Naive B cell (primary cell): ENCODE measurements at places on chromosomes 6 and 20.

DNA sequence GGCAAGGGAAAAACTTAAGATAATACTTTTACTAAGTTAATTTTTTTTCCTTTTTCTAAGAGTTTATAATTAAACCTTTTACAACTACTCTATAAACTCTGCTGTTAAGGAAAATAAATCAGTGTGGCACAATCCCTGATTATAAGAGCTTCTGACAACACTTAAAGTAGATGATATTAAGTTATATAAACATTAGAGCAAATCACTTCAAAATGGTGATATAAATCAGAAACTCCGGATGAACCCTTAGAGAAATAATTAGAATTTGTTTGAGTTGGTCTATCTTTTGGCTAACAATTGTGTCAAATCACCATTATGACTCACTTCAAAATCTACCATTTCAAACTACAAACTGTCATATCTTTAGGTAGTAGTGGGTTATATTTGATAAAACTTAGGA lies 104.9 kb downstream of the ARHGAP18 start:
- DNase-seq = no peak

DNA sequence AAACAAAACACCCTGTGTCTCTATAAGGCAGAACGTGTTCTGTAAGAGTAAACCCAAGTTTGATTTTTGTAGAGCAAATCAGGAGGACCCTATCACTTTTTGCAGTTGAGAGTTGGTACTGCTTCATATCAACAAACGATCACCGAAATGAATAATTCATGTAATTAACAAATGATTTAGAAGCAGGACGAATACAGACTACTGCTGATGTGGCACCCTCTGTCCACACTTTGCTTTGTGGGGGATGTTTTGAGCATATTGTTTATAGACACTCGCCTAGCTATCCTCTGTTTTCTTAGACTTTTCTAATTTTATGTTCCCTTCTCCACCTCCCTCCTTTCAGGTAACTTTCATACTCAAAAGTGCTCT lies 1.5 kb downstream of the CD2AP start:
- no peak for DNase-seq

GRCh38 chr20:21936720-21937380 lies 231.4 kb downstream of the PAX1 start:
- no peak for DNase-seq

DNA sequence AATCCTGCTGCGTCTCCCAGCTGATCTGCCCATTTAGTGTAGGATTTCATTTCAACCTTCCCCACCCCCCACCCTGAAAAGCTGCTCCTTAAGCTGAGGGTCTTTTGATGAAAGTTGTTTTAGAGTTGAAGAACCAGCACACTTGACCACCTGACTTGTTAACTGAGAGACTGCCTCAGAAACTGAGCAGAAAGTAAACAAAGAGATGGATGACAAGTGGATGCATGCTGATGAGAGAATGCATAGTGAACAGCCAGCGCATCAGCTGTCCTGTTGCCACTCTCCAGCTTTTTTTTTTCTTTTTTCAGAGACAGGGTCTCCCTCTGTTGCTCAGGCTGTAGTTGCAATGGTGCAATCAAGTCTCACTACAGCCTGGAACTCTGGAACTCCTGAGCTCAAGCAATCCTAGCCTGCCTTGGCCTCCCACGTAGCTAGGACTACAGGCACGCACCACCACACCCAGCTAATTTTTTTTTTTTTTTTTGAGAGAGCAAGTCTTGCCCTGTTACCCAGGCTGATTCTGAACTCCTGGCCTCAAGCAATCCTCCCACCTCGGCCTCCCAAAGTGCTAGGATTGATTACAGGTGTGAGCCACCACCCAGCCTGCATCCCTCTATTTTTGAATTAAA lies 9.5 kb downstream of the RPL10A start:
- DNase-seq = no peak

DNA sequence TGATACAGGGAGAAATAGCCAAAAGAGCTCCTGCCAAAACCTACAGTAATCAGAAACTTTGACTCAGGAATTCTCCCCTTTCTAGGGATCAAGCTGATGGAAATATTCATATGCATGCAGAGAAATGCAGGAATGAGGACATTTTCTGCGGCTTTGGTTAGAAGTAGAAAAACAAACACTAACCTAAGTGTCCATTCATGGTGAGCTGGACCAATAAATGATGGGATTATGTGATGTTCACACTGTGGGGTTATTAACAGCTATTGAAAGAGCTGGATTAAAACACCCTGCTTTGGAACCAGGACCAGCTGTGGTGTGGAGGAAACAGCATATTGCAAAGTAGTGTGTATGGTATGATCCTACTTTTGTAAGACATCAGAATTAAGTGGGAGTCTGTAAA lies 143.1 kb downstream of the SYCP2 start:
- no peak for DNase-seq

- no peak for DNase-seq
These were observed 373.3 kb downstream of the CDKAL1 start for GRCh38 chr6:20907486-20908071.

GRCh38 chr6:1605004-1605892 lies 4.5 kb upstream of the FOXC1 start:
- no peak for DNase-seq

- DNase-seq = no peak
These were observed 107.6 kb downstream of the PSMB1 start for GRCh38 chr6:170445487-170445886.

DNA sequence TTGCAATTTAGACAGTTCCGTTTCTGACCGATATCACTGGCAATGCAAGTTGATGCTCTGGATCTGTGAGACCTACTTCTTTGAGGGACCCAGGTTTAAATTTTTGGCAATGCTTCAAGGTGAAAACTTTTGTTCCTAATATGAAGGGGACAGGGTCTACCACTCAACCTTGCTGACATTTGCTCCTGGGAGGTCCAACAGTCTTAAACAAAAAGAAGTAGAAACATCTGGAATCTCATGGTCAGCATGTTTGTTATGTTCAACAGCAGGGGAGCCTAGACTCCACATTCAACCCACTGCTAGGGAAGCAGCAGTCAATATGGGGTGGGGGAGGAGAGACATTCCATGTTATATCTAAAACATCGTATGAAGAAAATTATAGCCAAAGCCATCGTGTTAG lies 196.4 kb downstream of the SIM1 start:
- no peak for DNase-seq

DNA sequence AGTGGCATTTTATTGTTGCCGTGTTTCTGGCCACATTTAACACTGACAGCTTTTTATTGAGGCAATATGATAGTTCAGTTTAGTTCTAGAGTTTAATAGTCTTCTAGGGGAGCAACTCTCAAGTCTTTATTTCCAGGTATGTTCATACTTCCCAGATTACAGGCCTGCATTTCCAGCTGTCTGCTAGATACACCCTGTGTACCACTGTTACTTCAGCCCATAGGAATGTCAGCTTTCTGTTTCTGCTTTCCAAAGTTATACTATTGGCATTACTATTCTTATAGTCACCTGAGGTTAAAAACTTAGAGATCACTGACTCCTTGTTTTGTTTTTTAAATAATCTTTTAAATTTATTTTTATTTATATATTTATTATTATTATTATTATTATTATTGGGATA lies 7.6 kb downstream of the ZNF451 start:
- DNase-seq = no peak

DNA sequence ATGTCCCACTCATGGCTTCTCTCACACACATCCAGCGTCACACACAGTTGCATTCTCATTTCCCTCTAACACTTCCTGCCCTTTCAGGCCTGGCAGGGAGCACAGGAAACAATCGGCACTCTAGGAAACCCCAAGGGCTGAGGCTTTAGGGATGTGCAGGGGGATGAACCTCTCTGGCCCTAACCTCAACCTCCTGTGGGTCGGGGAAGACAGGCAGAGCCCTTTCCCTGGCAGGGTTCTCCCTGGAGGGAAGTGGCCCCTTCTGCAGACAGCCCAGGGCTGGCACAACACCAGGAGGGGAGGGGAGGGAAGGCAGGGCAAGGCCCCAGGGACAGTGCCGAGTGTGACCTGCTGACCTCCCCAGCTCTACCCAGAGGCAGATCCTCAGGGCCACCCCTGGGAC lies 2.7 kb downstream of the TEAD3 start:
- DNase-seq = no peak

DNA sequence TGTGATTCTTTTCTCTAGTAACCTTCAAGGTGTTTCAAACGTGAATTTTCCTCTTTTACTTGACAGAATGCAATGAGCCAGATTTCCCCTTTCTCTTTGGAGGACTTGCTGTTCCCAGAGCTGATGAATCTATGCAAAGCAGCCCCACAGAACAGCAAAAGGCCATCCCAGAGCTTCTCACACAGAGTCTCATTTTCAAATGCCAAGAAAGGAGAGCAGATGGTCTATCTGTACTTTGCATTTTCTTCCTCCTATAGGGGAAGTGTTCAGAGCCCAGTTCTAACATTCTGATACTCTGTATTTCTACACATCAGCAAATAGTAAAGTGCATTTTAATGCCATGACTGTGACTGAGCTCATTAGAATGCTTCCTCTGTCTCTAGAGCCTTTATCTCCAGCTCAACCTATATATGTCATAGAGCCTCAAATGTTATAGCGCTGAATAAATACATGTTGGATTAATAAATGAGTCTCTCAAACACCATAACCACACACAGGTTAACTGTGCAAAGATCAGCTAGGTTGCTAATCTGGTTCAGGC lies 81.8 kb upstream of the EYA4 start:
- DNase-seq = no peak

DNA sequence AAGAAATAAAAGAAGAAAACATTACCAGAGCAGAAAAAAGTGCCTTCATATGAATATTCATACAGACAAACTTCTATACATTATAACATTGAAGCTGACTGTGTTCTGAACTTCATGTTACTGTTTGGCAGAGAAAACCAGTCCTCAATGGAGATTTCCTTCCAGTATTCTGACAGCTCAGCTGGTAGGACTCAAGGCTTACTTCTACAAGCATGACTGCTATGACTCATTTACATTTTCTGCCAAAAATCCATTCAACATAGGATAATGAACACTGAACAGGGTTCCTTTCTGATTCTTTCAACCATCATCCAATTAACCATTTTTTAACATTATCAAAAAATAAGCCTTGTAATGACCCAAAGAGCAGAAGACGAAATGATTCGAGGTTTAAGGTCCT lies 25.4 kb downstream of the COL9A1 start:
- no peak for DNase-seq

GRCh38 chr6:73932866-73933265 lies 236.9 kb downstream of the CD109 start:
- no peak for DNase-seq

DNA sequence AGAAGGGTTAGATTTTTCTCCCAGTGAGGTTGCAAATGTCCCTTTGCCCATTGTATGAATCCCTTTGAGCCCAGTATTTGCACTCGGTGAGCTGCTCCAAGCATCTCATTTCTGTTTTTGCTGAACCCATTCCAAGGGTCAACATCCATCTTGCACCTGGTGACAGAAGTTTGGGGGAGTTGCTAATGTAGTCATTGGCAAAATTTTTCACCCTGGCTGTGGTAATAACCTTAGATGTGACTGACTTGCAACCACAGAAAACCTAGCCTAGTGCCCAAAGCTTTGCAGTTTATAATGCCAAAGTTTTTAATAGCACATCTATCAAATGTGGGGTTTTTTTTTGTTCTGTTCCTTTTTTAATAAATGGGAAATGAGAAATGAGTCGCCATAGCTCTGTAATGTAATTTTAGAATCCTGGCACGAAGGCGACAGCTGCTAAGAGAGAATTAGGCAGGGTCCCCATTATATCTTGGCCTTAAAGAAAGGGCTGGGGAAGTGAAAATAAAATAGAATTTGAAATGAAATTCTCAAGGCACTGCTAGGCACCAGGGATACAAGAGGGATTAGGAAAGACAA lies 682.8 kb downstream of the KIF16B start:
- no peak for DNase-seq

DNA sequence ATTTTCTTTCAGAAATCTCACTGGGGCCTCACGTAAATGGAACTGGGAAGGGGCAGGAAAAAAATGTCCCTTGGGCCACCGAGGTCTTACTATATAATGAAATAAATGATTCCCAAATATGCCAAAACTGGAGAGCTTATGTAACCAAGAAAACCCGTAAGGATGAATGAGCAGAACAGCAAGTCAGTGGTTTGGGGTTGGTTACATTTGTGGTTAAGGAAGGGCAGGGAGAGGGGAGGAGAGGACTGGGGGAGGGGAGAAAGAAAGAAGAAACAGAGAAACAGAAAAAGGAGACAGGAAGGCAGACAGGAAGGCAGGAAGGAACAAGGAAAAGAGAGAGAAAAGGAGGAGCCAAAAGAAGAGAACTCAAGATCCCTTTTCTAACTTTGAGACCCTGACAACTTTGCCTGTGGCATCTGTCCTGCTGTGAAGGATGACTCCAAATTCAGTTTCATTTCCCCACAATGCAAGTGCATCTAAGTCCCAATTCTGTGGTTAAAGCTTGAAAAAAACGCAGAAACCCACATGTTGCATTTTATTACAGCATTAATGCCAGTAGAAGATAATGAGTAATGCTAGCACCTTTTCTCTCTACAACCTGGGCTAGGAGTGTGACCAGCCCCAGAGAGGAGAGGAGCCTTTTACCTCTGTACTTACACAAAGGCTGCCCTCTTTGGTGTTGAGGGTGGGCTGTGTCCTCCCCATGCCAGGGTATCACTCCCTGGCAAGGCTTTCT lies 10.8 kb upstream of the ARMC2 start:
- DNase-seq = peak; percentile 52

- DNase-seq = no peak
These were observed 3.7 kb upstream of the OLIG3 start for GRCh38 chr6:137497721-137498463.

GRCh38 chr6:133242637-133243585 lies 1.8 kb downstream of the EYA4 start:
- DNase-seq = no peak

DNA sequence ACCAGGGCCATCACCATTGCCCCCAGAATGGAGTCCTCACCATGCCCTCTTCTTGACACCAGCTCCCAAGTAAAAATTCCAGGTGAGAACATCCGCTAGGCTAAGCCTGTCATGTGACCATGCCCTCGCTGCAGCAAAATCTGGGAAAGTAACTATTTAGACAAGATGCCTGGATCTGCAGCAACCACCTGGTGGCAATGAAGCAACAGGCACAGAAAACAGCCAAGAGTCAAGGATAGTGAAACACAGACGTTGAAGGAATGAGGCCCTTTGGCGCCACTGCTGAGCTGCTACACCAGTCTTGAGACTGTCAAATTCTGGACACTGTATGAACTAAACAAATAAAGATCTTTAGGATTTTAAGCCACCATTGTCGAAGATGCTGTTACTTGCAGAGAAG lies 30.1 kb upstream of the TGM6 start:
- no peak for DNase-seq

DNA sequence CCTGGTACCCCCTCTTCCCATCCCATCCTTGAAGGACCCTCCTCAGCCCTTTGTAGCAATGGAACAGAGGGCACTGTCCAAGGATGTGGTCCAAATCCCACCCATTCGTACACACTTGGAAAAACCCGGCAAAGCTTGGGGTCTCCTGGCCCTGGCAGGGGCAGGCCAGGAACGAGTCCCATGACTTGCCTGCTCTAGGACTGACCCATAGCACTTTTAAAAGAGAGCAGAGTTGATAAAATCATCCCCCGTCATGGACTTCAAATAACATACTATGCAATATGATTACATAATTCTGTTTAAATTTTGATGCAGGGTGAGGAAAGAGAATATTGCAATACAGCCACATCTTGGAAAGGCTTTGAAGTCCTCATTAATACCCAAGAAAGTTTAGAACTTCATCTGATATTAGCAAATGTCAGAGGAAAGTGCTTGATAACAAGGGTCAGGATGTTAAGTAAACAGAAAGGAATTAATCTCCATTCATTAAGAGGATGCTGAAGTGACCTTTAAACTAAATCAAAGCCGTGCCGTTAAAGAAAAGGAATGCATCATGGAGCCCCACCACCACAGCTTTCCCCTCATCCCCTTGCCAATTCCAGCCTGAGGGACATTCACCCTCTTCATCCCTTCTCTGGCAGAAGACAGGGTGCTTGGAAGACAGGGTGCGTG lies 60.7 kb upstream of the NXT1 start:
- DNase-seq = no peak
